Osteocyte (in vitro differentiated cells): ENCODE measurements at places on chromosomes 1 and 21. TPM values are rescaled to one million over a fixed set of nuclear protein-coding genes. Genes with fewer than 3 reads are reported as not detected.

KDM5B gene
- 152 and 157 TPM in 2 replicates for total RNA-seq

ATP1A4 gene
- total RNA-seq, result not detected in 2 replicates

GRCh38 chr1:197519741-197520334 is 251.8 kb downstream of the CRB1 start:
- H3K27ac ChIP-seq, result no peak overlapping the region
- H3K27me3 ChIP-seq, result no peaks in the 10 kb centered on the region

GRCh38 chr1:182680901-182681567 is 3.4 kb downstream of the RGS8 start:
- peaks cover 4% of the 10 kb centered on the region for H3K27me3 ChIP-seq
- H3K27ac ChIP-seq, result peak overlapping the region; percentile 48
- no peaks in the 10 kb centered on the region for H3K36me3 ChIP-seq
- DNase-seq, result no peak
- H3K4me1 ChIP-seq, result peaks cover 18% of the 10 kb centered on the region

GRCh38 chr1:195939844-195940243 is 668.4 kb downstream of the KCNT2 start:
- H3K4me1 ChIP-seq, result peaks cover 2% of the 10 kb centered on the region
- no peaks in the 10 kb centered on the region for H3K27me3 ChIP-seq
- DNase-seq, result no peak
- no peak overlapping the region for H3K4me3 ChIP-seq
- H3K27ac ChIP-seq, result no peak overlapping the region

DNA sequence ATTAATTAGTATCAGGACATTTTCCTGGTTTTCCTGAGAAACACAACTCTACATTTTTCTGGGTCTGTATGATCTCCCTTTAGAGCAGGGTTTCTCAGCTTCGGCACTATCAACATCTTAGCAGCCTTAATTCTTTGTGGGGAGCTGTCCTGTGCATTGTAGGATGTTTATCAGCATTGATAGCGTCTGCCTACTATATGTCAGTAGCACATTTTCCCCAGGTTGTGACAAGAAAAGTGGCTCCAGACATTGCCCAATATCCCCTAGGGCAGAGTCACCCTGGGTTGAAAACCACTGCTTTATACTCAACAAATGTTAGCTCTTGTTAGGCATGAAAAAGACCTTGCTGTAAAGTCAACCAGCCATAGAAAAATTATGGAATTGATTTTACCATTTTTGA is 195.1 kb upstream of the FMN2 start:
- DNase-seq, result no peak
- peaks cover 24% of the 10 kb centered on the region for H3K4me1 ChIP-seq
- H3K4me3 ChIP-seq, result no peak overlapping the region
- H3K27me3 ChIP-seq, result peaks cover 31% of the 10 kb centered on the region
- no peak overlapping the region for H3K27ac ChIP-seq
- H3K36me3 ChIP-seq, result no peaks in the 10 kb centered on the region

- H3K36me3 ChIP-seq, result peaks cover 14% of the 10 kb centered on the region
- no peak overlapping the region for H3K4me3 ChIP-seq
- DNase-seq, result peak; percentile 82
Measured at GRCh38 chr21:46000182-46000730, 18.7 kb downstream of the COL6A1 start.

DNA sequence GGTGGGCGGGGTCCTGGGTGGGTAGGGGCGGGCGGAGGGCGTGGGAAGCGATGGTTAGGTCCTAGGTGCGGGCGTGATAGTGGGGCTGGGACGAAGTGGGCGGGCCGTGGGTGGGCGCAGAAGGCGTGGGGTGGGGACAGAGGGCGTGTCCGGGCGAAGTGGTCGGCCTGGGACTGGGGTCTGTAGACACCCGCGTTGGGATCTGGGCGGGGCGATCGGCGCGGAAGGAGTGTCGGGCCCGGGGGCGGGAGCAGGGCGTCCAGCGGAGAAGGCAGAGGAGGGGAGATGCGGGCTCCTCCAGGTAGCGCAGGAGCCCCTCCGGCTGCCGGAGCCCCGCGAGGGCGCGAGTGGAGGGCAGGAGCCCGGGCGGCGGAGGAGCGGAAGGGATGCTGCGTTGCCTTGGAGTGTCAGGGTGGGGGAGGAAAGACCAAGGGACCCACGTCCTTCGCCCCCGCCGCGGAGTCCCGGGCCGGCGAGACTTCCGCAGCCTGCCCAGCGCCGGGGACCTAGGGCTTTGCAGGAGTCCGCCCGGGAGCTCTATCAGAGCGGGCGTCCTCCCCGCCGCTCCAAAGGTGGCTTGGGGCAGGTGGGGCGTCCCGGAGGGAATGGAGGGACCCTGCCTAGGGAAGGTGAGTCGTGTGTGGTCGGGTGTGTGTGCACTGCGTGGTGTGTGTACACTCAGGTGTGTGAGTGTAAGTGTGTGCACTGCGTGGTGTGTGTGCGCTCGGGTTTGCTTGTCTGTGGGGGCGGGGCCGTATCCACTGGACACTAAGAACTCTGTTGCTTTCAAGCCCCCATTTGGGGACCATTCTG is 27.0 kb upstream of the PRSS38 start:
- peak; percentile 83 for DNase-seq
- H3K4me1 ChIP-seq, result peaks cover 39% of the 10 kb centered on the region
- H3K27ac ChIP-seq, result no peak overlapping the region
- peaks cover 5% of the 10 kb centered on the region for H3K27me3 ChIP-seq
- peak overlapping the region; percentile 71 for H3K4me3 ChIP-seq

BTG3 gene
- total RNA-seq, result 21.1 and 21.5 TPM in 2 replicates

GRCh38 chr1:161238039-161238473 is at the start of gene NR1I3:
Gene NR1I3, minus strand, starts transcription at chr1:161238203. Its CDS starts 1,638 bp downstream, at chr1:161236565.
- DNase-seq, result no peak
- H3K27me3 ChIP-seq, result peaks cover 26% of the 10 kb centered on the region
- no peak within 1 kb of the TSS for H3K4me3 ChIP-seq
- no peak within 1 kb of the TSS for H3K27ac ChIP-seq
- H3K36me3 ChIP-seq, result no peaks in the 10 kb centered on the region
- H3K4me1 ChIP-seq, result no peaks in the 10 kb centered on the region

DNA sequence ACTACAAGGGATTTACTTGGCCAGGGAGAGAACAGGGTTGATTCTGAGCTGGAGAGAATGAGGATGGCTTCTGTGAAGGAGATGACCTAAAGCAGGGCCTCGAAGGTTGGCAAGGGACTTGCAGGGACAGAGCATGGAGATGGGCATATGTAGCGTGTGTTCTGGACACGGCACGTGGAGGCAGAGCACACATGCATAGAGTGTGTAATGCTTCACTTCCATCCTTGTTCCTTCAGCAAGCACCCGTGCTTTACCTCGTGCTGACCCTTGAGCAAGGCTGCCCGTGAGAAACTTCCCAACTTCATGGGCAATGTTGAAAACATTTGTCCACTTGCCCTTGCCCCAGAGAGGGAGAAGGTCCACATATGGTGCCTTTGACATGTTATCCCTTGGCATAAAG is 33.1 kb downstream of the NFIA start:
- no peak for DNase-seq
- no peaks in the 10 kb centered on the region for H3K27me3 ChIP-seq
- H3K4me3 ChIP-seq, result no peak overlapping the region

DNA sequence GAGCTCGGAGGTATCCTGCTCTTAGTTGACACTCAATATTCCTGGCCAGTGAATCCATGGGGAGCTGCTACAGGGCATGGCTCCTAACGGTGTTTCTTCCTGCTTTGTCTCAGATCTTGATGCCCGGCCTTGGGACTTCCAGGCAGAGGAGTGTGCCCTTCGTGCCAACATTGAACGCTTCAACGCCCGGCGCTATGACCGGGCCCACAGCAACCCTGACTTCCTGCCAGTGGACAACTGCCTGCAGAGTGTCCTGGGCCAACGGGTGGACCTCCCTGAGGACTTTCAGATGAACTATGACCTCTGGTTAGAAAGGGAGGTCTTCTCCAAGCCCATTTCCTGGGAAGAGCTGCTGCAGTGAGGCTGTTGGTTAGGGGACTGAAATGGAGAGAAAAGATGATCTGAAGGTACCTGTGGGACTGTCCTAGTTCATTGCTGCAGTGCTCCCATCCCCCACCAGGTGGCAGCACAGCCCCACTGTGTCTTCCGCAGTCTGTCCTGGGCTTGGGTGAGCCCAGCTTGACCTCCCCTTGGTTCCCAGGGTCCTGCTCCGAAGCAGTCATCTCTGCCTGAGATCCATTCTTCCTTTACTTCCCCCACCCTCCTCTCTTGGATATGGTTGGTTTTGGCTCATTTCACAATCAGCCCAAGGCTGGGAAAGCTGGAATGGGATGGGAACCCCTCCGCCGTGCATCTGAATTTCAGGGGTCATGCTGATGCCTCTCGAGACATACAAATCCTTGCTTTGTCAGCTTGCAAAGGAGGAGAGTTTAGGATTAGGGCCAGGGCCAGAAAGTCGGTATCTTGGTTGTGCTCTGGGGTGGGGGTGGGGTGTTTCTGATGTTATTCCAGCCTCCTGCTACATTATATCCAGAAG is 16.7 kb downstream of the ALX3 start:
- no peak overlapping the region for H3K27ac ChIP-seq
- peaks cover 11% of the 10 kb centered on the region for H3K4me1 ChIP-seq
- H3K4me3 ChIP-seq, result no peak overlapping the region
- peaks cover 49% of the 10 kb centered on the region for H3K36me3 ChIP-seq
- no peaks in the 10 kb centered on the region for H3K27me3 ChIP-seq
- DNase-seq, result no peak

- H3K36me3 ChIP-seq, result peaks cover 56% of the 10 kb centered on the region
- no peak overlapping the region for H3K27ac ChIP-seq
- no peaks in the 10 kb centered on the region for H3K27me3 ChIP-seq
- H3K4me3 ChIP-seq, result no peak overlapping the region
- DNase-seq, result no peak
Measured at GRCh38 chr1:12302798-12303447, 73.1 kb downstream of the VPS13D start.

DNA sequence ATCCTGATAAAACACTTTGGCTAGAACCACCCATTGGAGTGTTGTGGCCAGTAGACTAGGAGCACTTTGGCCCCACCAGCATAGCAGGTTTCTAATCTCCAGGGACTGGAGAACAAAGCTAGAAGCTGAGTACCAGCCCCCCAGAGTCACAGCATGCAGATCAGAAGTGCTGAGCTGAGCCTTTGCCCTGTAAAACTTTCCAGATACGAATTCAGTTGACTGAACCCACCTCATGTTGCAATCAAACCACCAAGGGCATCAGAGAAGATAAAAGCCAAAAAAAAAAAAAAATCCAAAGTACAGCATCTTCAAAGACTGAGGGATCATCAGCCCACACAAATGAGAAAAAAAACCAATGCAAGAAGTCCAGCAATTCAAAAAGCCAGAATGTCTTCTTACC is 8.7 kb upstream of the CD53 start:
- DNase-seq, result no peak
- no peaks in the 10 kb centered on the region for H3K27me3 ChIP-seq
- no peak overlapping the region for H3K27ac ChIP-seq
- no peaks in the 10 kb centered on the region for H3K36me3 ChIP-seq

GRCh38 chr1:184408580-184408979 is 21.8 kb downstream of the C1orf21 start:
- H3K36me3 ChIP-seq, result peaks cover 3% of the 10 kb centered on the region
- H3K4me1 ChIP-seq, result peaks cover 21% of the 10 kb centered on the region
- H3K27me3 ChIP-seq, result no peaks in the 10 kb centered on the region
- DNase-seq, result no peak
- H3K4me3 ChIP-seq, result no peak overlapping the region

DNA sequence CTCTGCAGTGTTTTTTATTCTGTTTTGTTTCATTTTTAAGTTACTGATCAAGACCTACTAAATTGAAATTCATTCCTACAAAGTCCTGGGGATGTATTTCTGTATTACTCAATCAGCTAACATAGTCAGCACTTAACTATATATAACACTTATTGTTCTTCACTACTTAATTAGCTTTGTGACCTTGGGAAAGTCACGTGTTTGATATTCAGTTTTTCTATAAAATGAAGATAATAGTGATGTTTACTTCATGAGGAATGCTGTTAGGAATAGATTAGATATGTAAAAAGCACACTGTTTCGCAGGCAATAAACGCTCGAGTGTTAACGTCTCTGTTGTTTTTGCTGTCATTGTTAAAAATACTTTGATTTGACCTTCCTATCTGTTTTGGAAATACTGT is 44.6 kb downstream of the CTTNBP2NL start:
- no peaks in the 10 kb centered on the region for H3K27me3 ChIP-seq
- H3K27ac ChIP-seq, result peak overlapping the region; percentile 6

GRCh38 chr1:24850328-24850920 is 79.7 kb downstream of the RUNX3 start:
- DNase-seq, result no peak
- H3K4me1 ChIP-seq, result peaks cover 11% of the 10 kb centered on the region
- no peaks in the 10 kb centered on the region for H3K27me3 ChIP-seq
- H3K27ac ChIP-seq, result no peak overlapping the region

SPTA1 gene
- not detected in 2 replicates for total RNA-seq

MCOLN2 gene
- not detected in 2 replicates for total RNA-seq

KLHDC8A gene
- not detected in 2 replicates for total RNA-seq

- no peaks in the 10 kb centered on the region for H3K4me1 ChIP-seq
- H3K36me3 ChIP-seq, result no peaks in the 10 kb centered on the region
- no peak overlapping the region for H3K27ac ChIP-seq
- no peak overlapping the region for H3K4me3 ChIP-seq
- DNase-seq, result no peak
Measured at GRCh38 chr1:160811147-160811546, 15.2 kb downstream of the LY9 start.

KCNQ4 gene
- 0.51 and 0.63 TPM in 2 replicates for total RNA-seq

DNA sequence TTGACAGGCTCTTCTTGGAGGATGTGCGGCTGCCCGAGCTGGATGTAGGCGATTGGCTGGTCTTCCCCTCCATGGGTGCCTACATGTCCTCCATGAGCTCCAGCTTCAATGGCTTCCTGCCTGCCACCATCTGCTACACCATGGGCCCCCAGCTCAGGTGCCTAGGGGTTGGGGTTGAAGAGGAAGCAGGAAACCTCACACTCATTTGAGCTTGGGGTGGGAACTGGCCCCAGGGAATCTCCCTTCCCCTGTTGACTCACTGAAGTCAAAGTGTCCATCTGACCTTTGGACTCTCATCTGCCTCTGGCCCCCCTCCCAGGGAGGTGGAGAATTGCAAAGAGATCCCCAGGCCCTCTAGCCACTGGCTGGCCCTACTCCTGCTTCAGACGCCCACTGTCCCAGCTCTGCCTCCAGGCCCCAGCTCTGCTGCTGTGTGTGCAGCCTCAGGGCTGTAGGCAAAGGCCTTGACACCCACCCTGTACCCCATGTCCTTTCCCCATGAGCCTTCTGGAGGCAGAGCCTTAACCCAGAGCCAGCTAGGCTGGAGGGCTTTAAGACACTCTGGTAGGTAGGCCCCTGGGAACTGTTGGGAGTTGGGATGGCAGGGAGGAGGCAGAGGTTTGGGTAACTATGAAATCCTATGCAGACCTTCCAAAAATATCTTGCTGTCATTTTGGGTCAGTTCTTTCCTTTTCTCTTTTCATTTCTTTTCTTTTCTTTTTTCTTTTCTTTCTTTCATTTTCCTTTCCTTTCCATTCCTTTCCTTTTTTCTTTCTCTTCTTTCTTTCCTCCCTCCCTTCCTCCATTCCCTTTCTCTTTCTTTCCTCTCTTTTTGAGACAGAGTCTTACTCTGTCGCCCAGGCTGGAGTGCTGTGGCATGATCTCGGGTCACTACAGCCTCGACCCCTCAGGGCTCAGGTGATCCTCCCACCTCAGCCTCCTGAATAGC is 66.9 kb upstream of the TINAGL1 start:
- no peak for DNase-seq
- H3K27me3 ChIP-seq, result peaks cover 42% of the 10 kb centered on the region
- no peaks in the 10 kb centered on the region for H3K4me1 ChIP-seq
- H3K36me3 ChIP-seq, result no peaks in the 10 kb centered on the region
- no peak overlapping the region for H3K4me3 ChIP-seq

GRCh38 chr1:84916897-84917296 is 23.9 kb upstream of the LPAR3 start:
- H3K27ac ChIP-seq, result no peak overlapping the region
- H3K27me3 ChIP-seq, result peaks cover 53% of the 10 kb centered on the region
- DNase-seq, result no peak
- H3K36me3 ChIP-seq, result no peaks in the 10 kb centered on the region
